ENCODE measurements at places on chromosomes 1 and 21.

DNA sequence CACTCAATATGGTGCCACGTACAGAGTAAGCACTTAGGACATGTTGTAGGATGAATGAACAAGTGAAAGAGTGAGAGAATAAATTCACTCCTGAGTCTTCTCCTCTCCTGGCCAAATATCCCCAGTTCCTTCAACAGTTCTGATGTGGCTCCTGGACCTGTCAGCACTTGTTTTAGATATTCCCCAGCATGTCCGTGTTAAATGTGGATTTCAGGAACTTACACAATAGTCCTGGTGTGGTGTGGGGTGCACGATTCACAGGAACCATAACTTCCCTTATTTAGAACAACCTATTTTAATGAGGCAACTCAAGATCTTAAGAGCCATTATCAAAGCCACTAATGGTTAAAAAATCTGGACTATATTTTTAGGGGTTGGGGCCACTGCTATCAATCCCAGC lies 39.0 kb upstream of the MYSM1 start:
- no peak for DNase-seq

- DNase-seq, result peak; percentile 12
Observed at GRCh38 chr1:56034847-56035481, 544.4 kb downstream of the PLPP3 start.

GRCh38 chr1:182784556-182785171 lies 4.9 kb upstream of the NPL start:
- peak; percentile 61 for DNase-seq

DNA sequence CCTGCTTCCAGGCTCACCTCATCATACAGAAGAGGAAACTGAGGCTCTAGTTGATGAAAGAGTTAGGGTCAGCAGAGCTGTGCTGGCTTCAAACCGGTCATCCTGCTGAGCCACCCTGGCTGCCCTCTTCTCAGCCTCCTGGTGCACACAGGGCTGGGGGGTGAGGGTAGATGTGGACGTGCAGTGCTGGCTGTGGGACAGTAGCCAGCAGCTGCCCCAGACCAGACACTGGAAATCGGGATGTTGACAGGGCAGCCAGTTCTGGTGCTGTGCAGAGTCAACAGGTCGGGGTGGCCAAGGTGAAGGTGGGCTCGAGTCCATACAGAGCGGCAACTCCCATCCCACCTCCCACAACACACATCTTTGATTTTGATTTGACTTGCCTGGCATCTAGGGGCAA lies 1.5 kb upstream of the CLCNKA start:
- DNase-seq, result no peak

DNA sequence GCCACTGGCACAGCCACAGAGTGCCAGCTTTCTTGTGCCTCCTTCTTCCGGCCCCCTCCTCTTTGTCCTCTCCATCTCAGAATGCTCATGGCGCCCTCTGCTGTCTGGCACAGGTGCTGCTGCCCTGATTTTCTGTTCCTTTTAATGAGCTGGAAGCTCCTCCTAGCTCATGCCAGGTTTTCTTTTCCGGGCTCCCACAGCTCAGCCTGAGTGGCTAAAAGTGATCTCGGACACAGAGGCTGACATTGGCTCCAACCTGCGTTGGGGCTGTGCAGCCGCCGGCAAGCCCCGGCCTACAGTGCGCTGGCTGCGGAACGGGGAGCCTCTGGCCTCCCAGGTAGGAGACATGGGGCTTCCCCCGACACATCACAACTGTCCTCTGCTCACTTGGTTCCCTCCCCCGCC lies 18.7 kb downstream of the CNTN2 start:
- peak; percentile 58 for DNase-seq

- DNase-seq, result no peak
Observed at GRCh38 chr1:89631816-89632656, 884 bp upstream of the LRRC8C start.

- no peak for DNase-seq
Observed at GRCh38 chr1:167248707-167249642, 28.3 kb downstream of the POU2F1 start.

DNA sequence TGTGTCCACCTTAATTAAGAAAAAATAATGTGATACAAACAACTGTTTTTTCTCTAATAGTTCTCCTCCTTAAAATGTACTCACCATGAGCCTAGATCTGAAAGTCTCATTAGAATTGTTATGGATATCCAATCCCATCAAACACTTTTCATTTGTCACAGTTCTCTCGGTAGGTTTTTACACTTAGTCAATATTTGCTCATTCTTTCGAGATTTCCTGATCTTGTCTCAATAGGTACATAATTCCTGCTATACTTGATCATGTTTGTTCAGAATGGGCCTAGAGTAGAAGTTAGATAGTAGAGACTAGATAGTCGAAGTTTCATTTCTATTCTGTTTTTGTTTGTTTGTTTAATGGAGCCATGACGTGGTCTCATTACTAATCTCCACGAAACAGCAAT lies 2005.7 kb downstream of the NCAM2 start:
- DNase-seq, result no peak

DNA sequence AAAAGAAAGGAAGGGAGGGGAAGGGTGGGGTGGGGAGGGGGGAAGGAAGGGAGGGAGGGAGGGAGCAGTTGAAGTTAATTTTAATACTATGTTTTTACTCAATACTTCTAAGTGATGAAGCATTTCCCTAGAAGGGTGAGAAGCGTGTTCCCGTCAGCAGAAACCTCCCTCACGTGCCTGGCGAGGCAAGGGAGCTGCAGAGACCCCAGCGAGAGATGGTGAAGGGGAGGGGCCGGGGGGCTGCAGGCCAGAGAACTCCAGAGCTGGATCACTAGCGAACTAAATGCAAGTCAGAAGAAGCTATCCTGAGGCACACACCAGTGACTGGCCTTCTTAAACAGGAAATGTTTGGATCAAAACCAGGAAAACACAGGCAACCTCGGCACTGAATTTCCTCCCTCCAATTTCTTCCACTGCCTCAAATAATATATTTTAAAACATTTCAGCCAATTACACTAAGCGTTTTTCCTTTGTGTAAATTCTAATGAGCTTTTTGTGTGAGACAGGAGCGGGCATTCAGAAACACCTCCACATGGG lies 18.0 kb downstream of the WDR4 start:
- DNase-seq, result no peak

- no peak for DNase-seq
Observed at GRCh38 chr1:29805122-29805895, 569.0 kb downstream of the PTPRU start.

DNA sequence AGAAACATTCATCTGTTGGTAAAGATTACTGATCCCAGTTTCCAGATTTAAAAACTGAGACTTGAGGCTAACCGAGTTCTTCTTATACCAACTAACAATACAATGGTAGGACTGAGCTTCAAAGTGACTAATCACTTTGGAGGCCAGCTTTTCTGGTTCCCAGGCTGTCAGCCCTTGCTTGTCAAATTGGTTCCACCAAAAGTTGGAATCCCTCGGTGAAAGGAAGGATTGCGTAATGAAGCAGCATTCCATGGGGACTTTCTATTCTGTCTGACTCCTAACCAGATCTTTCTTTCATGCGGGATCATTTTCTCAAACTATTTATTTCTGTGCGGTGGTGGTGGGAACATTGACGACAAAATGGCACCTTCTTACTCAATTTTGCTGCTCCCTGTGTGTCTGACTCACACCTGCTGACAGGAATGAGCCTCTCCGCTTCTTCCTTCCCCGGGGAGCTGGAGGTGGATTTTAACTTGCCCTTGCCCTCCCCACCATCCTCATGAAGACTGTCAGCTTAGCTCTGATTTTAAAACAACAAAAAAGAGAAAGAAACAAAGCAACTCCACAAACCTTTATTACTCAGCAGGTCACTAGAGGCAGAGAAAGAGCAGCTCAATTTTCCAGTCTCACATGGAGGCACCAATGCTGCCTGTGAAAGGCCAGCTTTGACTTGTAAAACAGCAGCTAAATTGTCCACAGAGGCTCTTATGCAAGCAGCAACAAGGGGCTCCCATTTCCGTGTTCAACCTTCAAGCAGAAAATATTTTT lies 32.9 kb upstream of the RASAL2 start:
- peak; percentile 74 for DNase-seq

DNA sequence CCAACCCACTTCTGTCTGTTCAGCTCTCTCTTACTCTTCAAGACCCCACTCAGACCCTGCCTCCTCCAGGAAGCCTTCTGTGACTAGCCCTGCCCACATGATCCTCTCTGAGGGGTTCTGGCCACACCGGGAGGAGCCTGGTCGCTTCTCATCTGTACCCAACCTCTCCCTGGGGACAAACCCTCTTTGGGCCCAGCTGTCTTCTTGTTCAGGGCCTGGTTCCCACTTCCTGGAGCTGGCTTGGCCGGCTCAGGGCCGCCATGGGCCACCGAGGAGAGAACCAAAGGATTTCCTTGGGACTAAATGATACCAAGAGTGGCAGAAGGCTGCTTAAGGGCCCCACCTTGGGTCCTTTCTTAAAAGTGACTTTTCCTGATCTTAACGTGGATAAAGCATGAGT lies 124.7 kb upstream of the ZBTB40 start:
- no peak for DNase-seq

- DNase-seq, result peak; percentile 10
Observed at GRCh38 chr1:48767975-48768510, 8.6 kb downstream of the BEND5 start.

GRCh38 chr1:168535536-168535935 lies 8.3 kb downstream of the XCL2 start:
- DNase-seq, result no peak

DNA sequence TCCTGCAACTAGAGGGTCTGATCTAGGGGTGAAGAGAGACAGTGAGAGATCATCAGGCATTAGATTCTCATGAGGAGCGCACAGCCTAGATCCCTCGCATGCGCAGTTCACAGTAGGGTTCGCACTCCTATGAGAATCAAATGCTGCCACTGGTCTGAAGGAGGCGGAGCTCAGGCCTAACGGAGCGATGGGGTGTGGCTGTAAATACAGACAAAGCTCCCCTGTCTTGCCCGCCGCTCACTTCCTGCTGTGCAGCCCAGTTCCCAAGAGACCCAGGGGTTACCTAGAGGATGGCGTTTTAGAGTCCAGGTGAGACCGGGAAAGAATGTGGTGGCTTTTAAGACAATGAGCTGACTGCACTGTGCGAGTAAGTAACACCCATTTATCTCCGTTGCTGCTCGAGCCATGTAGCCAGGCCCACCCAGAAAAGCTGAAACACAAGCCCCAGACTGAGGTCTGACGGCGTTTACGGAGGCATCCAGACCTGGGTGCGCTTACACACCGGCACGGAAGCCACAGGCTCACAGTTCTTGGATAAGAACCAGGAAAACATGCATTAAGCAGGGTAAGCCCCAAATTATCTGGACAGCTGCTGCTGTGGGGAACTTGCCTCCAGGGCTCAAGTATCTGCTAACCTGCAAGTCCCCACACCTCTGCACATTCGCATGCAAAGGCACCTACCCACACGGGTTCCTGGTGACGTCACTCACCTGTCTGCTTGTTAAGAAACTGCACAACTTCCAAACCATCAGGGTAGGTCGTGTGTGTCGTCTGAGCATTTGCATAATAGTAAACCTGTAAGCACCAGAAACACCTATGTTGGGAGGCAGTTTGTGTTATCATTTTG lies 12.5 kb downstream of the TCP10L start:
- no peak for DNase-seq

DNA sequence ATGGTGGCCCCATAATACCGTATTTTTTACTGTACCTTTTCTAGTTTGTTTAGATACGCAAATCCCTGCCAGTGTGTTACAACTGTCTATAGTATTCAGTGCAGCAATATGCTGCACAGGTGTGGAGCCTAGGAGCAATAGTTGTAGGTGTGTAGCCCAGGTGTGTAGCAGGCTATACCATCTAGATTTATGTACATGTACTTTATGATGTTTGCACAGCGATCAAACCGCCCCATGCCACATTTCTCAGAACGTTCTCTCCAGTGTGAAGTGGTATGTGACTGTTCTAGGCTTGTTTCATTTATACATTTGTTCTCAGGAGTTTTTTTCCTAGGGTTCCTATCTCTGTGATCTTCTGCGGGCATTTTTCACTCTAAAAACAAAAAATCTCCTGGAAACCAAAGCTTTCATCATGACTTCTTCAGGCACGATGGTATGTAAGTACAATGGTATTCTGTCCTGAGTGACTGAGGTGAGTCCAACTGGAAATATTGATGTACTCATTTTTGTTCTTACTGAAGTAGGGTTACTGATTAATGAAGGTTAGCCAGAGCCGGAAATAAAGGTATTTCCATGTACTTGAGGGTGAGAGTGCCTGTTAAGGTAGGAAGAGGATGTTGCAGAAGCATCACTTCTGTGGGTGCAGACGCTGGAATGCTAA lies 153.0 kb downstream of the GABPA start:
- no peak for DNase-seq

DNA sequence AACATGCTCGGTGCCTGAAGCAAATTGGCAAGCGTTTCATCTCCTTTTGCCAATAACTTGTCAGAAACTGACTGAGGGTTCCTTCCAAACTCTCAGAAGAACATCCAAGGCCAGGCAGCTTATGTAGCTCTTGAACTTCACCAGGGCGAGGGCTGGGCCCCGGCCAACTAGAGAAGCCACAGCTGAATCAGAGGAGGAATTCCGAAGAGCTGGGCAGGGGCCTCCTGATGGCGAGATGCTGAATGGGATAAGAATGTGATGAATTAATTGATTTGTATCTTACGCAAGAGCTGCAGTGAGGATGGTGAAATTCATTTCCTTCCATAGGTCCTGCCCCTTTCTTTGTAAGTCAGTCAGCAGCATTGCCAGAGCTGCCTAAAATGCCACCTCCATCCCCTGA lies 345.8 kb downstream of the KIF26B start:
- peak; percentile 66 for DNase-seq

DNA sequence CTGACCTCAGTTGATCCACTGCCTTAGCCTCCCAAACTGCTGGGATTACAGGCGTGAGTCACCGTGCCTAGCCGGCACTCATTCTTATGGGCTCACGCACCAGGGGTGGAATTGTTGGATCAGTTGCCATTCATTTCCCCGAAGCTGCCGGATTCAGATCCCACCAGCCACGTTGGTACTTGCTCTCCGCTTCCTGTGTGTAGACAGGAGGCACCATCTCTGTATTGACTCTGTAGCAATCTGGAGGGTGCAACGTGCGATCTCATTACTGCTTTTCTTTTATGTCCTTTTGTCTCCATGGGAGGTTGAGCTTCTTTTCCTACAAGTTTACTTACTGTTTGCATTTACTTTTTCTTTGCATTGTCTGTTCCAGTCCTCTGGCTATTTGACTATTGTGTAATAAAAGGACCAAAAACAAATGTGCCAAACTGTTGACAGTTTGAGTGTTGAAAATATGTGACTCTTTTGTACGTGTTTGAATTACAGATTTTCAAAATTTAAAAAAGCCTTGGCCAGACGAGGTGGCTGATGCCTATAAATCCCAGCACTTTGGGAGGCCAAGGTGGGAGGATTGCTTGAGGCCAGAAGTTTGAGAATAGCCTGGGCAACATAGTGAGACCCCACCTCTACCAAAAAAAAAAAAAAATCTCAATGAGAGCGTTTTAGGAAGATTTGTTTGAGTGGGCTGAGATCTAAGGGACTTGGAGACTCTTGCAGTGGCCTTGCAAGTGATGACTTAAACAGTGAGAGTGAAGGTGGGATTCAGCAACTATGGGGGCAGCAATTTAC lies 39.1 kb downstream of the SPSB1 start:
- DNase-seq, result no peak

DNA sequence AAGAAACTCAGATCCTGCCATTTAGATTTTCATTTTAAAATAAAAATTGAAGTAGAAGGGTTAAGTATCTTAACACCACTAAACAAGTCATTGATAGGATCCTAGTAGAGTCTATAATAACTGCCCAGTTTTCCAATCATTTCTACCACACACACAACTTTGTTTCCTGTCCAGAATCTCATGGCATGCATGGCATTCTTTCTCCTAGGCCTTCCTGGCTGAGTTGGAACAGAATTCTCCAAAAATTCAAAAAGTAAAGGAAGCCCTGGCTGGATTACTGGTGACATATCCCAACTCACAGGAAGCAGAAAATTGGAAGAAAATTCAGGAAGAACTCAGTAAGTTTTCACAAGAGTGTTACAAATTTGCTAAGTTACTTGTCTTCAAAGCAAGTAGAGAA lies 111.4 kb upstream of the BMP8A start:
- DNase-seq, result no peak

Measured in mesenchymal stem cell (in vitro differentiated cells and primary cell).